ENCODE measurements at places on chromosomes 2 and 18. TPM values are rescaled to one million over a fixed set of nuclear protein-coding genes. Genes with fewer than 3 reads are reported as not detected.

GRCh38 chr2:57490741-57491140 lies 555.9 kb upstream of the VRK2 start:
- no peaks in the 10 kb centered on the region for H3K4me1 ChIP-seq
- H3K27ac ChIP-seq, result no peak overlapping the region
- H3K27me3 ChIP-seq, result no peaks in the 10 kb centered on the region
- DNase-seq, result no peak

DNA sequence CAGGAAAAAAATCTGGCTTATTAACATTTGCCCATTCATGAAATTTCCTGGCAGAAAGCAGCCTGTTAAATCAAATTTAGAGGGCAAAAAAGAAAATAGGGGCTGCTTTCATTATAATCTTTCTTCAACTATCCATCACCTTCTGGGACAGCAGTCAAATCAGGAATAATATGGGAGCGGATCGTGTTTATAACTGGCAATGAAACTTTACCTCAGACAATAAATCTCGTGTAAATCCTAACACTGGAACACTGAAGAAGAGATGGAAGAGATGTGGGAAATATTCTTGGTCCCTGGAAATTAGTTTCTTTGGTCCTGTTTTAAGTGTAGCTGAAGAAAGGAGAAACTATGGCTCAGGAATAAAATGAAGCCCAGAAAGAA lies 77.5 kb upstream of the SERTAD2 start:
- H3K4me1 ChIP-seq, result peaks cover 10% of the 10 kb centered on the region
- no peak overlapping the region for H3K4me3 ChIP-seq
- peak overlapping the region; percentile 77 for H3K27ac ChIP-seq
- H3K27me3 ChIP-seq, result no peaks in the 10 kb centered on the region
- no peak for DNase-seq

The FAM168B gene
- 83.7 TPM for total RNA-seq

GRCh38 chr2:241608881-241609280 lies 28.1 kb downstream of the THAP4 start:
- DNase-seq, result no peak
- no peak overlapping the region for H3K4me3 ChIP-seq
- H3K27ac ChIP-seq, result no peak overlapping the region
- no peaks in the 10 kb centered on the region for H3K27me3 ChIP-seq

DNA sequence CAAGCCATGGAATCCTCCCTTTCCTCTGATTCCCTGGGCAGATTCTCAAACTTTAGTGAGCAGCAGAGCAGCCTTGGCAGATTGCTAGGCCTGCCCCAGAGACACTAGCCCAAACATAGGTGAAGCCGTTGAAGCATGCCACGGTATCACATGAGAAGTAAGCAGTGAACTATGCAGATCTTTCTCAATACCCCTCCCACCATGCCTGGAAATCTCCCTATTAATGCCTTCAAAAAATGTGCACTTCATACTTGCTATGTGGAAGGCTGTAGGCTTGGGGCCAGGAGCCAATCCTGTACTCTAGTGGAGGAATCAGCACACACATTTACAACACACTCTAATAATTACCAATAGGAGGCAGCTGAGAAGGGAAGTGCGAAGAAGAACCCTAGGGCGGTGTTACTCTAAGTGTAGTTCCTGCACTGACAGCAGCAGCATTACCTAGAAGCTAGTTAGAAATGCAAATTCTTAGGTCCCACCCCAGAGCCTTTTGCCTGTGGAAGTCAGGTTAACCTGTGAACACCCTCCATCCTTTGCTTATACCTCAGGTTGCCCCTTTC lies 305.1 kb upstream of the SPRED2 start:
- H3K4me1 ChIP-seq, result no peaks in the 10 kb centered on the region
- H3K27ac ChIP-seq, result no peak overlapping the region
- DNase-seq, result no peak
- H3K4me3 ChIP-seq, result no peak overlapping the region

Measured in Peyer's patch (tissue), 4 donors.